ENCODE measurements at places on chromosomes 7 and 10.

DNA sequence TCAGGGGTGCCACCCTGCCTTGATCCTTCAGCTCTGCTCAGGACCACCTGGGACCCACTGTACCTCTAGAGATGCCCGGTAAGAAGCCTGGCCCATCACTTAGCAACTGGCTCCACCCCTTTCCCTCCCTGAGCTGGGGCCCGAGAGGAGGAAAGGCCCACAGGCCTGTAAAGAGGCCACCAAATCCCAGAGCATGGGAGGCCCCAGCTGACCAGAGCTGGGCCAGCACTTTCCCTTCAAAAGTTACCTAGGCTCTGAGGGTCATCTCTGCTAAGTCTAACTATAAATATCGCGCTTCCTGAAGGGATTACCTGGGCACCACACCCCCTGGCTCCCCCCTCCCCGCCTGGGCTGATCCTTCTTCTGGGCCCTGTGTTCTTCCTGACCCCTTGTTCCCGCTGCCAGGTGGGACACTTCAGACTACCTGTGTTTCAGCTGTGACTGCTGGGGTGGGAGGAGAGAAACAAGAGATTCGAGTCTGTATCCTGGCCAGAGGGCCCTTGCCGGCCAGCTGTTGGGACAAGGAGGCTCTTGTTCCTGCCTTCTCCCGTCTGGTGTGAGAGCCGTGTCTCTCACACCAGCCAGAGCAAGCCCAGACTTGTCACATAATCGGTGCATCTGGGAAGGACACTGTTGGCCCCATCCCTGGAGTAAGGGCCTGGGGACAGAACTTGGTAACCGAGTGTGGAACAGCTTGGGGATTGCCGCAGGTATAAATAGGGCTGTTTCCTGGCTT is 22.8 kb upstream of the ANKRD2 start:
- DNase-seq, result no peak

DNA sequence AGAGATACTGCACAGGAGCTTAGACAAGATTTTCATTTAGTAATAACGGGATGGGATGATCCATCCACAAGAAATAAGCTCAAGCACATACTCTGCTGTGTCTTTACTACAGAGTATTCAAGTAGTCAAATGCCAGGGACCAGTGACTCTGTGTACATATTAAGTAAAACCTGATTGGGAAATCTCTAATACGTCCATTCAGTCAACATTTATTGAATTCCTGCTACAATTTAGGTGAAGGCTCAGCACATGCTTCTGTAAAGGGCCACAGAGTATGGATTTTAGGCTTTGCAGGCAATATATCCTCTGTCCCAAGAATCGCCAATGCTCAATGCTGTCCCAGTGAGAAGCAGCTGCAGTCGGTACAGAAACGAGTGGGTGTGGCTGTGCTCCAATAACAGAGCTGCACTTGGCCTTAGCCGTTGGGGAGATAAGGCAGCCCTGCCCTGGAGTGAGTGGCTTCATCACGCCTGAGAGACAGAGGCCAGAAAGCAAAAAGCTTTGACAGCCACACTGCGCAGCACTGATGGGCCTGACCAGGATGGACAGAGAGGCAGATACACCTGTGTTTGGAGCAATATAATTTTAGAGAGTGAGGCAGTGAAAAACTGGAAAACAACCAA is 186.8 kb downstream of the PARD3 start:
- DNase-seq, result no peak

DNA sequence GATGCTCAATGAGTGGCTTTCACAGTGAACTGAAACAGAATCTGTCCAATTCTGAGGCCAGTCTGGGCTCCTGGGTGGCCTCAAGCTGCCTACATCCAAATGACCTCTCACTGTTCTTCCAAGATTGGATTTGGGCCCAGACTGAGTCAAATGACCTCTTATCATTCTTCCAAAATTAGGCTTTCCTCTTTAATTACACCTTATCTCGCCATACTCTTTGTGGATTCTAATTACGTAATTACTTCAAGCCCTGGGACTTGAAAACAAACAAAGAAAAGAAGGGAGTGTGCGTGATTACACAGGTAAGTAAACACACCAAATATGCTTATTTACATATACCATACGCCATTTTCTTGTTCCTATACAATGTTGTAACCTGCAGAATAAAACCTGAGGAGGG is 18.8 kb downstream of the SORBS1 start:
- DNase-seq, result peak; percentile 59

DNA sequence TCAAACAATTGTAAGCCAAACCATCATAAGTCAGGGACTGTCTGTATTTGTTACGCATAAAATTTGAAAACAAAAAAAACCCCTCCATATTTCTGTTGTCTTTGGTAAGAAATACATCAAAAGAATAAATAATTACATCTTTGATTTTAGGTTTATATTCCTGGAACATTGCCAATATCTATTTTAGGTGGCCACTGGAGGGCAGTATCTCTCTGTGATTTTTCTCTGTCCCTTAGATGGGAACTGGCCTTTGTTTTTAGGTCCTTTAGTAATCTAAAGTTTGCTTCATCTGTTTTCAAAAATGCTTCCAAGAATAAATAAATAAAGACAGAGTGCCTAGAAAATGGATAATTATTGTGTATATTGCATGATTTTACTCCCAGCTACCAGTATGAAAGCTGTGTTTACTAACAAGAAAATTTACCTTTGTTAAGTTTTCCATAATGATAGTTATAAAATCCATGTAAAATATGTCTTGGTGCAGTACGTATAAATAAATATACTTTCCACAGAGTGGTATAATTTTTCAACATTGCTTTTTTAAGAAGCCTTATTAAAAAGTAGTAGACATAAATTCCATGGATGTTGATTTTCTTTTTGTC is 64.2 kb downstream of the PHYHIPL start:
- peak; percentile 32 for DNase-seq

- no peak for DNase-seq
These were observed 951.5 kb upstream of the C7orf33 start for GRCh38 chr7:147639037-147639436.

GRCh38 chr10:97505152-97505551 is 6.4 kb downstream of the UBTD1 start:
- DNase-seq, result no peak

DNA sequence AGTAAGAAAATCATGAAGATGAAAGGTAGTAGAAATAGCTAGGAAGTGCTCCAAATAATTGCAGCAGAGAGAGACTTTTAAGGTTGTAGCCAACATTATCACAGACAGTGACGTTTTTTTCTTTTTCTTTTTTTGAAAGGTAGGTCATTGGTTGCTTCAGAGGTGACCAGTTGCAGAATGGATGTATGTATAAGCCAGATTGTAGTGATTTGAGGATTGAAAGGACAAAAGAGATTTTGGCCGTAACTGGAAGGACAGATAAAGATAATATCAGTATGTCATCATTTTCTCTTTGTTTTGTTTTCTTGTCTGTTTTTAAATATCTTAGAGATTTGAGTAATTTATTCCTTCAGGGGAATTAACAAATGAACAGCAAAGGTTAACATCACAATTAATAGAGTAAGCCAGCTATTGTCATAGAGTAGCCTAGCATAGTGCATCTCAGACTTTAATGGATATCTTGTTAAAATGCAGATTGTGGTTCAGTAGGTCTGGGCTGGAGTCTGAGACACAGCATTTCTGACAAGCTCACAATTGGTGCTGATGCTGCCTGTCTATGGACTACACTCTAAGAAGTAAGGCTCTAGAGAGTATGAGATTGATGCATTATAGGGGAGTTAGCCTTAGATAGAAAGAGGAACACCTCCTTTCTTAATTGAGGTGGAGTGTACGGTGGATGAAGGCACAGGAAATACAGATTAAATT is 28.3 kb downstream of the CDK13 start:
- DNase-seq, result no peak

DNA sequence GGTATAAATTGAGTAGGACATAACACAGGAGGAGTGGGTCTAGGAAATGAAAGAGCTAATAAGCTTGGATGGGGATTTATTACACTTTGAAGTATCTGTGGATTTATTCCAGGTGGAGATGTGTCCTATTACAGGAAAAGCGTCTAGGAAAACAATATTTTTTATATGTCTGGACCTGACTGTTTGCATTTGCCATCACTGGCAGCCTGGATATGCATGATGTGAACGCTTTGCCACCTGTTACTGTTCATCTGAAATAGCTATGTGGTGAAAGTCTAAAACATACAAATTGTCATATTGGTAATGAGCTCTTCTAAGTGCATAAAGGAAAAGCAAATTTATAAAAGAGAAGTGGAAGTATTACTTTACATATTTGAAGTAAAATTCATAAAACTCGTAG is 31.6 kb upstream of the AGMO start:
- DNase-seq, result no peak

DNA sequence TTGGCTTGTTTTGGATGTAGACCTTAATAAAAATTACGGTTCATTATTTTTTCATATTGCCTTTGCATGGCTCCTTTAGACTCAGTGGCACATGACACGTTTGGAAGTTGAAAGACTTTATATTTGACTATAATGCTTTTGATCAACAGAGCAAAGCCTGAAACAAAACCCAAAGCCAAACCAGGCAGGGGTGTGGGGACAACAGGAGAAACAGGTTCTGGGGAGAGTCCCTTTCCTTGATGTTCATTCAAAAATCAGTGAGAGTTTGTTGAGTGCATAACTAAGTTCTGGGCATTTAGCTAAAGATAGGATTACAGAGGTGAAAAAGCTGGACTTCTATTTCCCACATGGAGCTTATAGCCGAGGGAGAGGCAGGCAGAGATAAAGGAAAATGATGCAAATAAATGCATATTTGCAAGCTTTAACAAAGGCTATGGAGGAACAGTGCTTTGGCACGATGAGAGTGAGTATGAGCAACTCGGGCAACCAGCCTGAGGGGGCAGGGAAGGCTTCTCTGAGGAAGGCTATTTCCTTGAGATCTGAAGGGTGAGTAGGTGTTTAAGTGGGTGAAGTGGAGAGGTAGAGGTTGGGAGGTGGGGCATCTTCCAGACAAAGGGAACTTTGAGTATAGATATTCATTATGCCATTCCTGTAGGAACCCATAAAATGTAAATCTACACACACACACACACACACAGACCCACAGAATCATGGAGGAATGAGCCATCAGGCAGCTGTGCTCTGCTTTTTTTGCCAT is 34.5 kb upstream of the PDZD8 start:
- peak; percentile 3 for DNase-seq

DNA sequence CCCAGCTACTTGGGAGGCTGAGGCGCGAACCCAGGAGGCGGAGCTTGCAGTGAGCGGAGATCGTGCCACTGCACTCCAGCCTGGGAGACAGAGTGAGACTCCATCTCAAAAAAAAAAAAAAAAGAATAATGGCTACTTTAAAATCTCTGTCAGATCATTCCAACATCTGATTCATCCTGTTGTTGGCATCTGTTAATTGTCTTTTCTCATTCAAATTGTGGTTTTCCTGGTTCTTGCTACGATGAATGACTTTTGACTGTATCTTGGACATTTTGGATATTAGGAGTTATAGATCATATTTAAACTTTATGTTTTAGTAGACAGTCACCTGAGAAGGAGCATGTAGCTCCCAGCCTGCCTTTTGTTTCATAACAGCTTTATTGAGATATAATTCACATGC is 8.5 kb downstream of the TPST1 start:
- DNase-seq, result no peak

DNA sequence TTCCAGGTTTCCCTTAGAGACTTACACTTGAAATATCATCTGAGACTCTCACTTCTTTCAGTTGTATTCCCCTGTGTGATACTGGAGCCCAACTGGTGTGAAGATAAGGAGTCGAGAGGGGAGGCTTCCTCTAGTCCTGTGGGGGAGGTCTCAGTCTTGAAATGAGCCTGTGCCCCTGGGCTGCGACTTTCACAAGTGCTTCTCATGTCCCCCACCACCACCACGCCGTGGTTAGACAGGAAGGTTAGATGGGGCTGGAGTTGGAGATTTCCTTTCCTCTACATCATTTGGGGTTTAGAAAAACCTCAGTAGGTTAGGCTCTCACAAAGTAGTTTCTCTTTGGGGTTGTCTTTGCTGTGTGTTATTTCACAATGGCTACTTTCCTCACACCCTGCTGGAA is 25.6 kb upstream of the MKX start:
- no peak for DNase-seq

DNA sequence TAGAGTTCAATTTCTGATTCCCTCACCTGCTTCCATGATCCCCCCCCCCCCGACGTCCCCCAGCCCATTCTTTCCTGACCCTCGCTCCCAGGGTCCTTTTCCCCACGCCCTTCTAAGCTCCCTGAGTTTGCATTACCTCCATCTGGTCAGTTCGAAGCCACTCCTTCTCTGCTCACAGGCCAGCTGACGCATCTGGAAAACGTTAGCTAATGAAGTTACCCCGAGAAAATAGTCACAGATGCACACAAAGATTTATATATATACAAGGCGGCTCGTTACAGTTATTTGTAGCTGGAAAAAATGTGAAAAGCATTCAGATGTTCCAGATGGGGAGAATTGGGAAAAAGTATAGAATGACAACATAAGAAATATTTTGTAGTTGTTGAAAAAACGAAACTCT is 630.0 kb upstream of the FOXK1 start:
- no peak for DNase-seq

GRCh38 chr7:55271661-55272060 is 93.5 kb upstream of the LANCL2 start:
- no peak for DNase-seq

DNA sequence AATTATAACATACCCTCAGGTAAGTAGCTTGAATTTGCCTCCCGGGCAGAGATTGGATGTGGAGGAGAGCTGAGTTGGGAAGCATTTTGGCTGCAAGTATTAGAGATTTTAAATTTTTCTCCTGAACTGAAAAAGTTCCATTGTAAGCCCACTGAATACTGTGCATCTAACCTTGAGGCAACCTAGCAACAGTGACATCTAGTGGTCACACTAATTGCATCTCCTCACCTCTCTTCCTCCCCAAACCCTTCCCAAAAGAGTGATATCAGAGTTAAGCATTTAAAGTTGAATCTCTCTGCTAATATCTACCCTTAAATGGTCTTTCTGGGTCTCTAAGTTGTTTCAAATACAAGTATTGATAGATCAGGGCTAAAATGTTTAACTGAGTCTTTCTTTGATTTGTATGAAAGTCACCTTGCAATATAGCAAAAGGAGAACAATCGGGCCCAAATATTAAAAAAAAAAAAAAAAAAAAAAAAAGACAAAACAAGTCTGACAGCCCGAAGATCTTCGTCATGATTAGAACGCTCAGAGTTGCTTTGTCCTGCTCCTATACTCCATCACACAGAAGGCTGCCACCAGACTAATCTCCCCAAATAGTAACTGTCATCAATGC is 40.4 kb upstream of the DLX5 start:
- DNase-seq, result peak; percentile 15

DNA sequence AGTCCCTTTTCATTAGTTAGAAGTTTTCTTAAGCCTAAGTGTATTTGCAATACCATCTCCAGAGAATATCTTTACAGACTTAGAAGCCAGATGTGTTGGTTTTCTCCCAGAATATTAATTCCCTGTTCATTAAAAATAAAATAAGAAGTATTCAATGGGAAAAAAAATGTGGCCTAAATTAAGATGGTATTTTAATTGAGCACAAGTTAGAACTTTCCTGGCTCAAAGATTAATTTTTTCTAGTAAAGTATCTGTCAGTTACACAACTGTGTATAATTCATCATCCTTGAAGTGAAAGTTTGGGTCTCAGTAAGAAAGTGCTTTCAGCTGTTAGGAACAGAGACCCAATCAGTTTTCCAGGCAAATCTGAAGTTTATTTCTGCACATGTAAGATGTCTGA is 1179.5 kb upstream of the C7orf33 start:
- DNase-seq, result no peak
